ENCODE measurements at places on chromosomes 6 and 20.

GRCh38 chr6:44049163-44049988 lies 77.9 kb downstream of the MRPL14 start:
- DNase-seq, result no peak

DNA sequence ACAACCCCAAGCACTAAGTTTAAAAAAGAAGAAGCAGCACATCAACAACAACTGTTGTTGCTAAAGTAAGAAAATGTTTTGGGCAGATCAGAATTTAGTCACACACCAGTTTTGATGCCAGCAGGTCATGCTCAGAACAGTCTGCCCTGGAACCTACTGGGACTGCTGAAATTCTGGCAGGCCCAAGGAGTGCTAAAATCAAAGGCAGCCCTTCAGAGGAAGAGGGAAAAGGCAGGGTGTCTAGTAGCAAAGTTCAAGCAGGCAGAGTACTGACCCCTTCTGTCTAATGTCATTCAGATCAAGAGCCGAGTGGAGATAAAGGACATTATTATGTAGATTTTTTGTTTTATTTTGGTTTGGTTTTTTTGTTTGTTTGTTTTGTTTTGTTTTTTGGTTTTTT lies 96.6 kb upstream of the LOC128125822 start:
- DNase-seq, result no peak

- DNase-seq, result no peak
Observed at GRCh38 chr6:169891421-169891820, 140.0 kb downstream of the ERMARD start.

- DNase-seq, result no peak
Observed at GRCh38 chr20:32364554-32365208, 6.5 kb downstream of the ASXL1 start.

- no peak for DNase-seq
Observed at GRCh38 chr20:53829255-53829723, 235.7 kb upstream of the ZNF217 start.

DNA sequence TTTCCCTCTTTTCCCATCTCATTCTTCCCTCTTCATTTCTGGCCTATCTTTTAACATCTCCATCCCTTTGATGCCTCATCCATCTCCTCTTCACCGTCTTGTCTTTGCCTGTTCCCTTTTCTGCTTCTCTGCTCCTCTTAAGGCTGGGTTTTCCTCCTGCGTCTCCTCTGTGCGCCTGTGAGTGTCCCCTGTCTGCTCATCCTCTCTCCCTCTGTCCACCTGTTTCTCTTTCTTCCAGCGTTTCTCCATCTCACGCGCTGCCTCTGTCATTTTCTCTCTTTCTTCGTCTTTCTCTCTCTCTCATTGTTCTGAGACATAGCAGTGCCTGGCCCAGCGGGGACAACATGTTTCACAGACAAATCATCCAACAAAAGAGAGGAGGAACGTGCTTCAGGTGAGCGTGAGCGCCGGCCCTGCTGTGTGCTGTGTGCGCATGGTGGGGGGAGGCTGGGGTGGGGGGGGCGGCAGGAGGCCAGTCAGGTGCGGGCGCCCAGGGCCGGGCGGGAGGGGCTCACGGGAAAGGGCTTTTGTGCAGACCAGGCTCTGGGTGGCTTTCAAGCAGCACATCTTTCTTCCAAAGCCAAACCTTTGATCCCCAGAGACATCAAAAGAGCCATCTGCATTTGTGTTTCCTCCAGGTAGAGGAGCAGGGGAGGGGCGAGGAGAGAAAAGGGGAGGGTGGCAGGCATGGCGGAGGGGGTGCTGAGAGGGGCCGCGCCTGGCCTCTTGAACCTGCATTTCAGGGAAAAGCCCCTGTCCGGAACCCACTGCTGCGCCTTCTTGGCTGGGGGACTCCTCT lies 121.3 kb downstream of the VEGFA start:
- no peak for DNase-seq

GRCh38 chr20:29873946-29874345 lies 1383.5 kb upstream of the DEFB115 start:
- DNase-seq, result peak; percentile 54

DNA sequence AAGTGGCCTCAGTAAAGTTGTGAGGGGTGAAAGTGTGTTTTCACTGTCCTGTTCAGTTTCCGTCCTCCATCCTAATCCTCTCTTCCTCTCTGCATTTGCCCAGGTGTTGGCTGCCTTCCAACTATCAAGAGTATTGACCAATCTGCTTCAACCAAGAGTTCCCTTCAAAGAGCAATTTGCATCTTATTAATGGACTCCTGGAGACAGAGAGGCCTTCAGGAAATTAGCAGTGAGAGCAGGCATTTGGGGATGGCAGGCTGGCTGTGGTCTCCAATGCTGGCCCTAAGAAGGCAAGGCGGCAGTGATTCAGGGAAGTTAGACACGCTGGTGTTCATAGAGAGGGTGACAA lies 77.2 kb downstream of the GPR6 start:
- DNase-seq, result no peak

DNA sequence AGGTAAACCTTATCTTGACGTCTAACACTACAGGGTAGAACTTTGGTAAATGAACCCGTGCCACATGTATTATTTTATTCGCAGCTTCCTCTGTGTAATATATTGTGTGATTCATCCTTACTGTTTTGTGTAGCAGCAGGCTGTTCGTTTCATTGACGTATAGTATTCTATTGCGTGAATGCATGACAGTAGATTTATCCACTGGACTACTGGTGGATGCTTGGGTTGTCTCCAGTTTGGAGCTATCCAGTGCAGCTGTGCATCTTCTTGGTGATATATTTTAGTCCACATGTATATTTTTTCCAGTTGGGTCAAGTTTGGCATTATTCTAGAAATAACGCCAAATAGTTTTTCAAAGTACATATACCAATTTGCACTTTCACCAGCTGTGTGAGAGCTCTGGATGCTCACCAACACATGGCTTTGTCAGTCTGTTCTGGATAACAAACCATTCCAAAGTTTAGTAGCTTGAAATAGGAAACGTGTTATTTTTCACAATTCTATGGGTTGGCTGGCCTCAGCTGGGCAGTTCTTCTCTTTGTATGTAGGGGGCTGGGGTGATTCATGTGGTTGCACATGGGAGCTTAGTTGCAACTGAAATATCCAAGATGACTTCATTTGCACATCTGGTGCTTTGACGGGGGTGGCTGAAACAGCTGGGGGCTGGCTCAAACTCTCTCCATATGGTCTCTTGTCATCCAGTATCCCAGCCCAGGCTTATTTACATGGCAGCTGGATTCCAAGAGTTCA lies 9.3 kb downstream of the ECT2L start:
- DNase-seq, result no peak

- DNase-seq, result no peak
Observed at GRCh38 chr20:33551778-33552177, 61.9 kb downstream of the CBFA2T2 start.

- DNase-seq, result no peak
Observed at GRCh38 chr20:48824830-48825565, 2.8 kb downstream of the PREX1 start.

DNA sequence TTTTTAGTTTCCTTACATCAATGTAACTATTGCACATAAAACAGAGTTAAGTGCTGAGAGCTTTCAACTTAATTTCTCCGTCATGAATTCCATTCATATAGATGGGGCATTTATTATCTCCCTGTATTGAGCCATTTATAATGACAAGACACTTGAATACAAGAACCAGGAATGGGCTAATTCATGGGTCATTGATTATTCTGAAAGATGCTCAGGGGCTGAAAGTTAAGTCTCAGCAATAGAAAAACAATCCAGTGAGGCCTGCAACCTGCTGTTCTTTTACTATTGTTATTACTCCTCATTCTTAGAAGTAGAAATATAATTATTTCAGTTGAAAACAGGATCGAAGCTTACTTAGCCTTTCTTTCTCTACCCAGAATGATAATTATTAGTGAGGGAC lies 307.7 kb downstream of the MMUT start:
- no peak for DNase-seq

- DNase-seq, result peak; percentile 84
Observed at GRCh38 chr6:36196113-36196879, at the start of gene BRPF3. BRPF3 (plus strand) TSS chr6:36196744; CDS start chr6:36200323, 3,579 bp downstream.

DNA sequence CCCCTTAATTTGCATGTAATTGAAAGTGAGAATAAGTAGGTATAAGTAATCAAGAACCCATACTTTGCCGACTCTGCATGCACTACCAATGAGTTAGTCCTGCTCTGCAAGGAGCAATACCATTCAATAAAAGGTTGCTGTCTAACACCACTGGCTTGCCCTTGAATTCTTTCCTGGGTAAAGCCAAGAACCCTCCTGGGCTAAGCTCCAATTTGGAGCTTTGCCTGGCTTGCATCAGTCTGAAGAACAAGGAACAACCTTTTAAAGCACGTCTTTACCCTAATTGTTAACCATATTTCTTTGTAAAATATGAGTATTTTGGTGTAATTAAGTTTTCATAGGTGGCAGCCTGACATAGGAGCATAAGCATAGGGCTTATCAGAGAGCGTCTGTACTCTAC lies 367.7 kb downstream of the MEI4 start:
- DNase-seq, result no peak

DNA sequence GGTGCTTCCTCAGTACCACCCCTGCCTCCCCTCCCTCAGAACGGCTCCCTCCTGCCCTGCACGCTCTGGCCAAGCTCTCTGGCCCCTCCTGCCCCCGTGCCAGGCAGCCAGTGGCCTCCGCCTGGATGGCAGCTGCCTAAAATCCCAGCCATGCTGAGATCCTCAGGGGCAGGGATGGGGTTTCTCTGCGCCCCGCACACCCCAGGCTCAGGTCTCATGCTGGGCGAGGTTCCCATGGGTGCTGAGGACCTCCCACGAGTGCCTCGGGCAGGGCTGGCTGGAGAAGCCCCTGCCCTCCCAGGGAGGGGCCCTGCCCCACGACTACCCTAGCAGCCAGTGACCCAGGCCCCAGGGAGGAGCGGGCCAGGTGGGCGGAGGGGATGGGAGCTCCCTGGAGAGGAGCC lies 2.7 kb downstream of the PTK6 start:
- DNase-seq, result no peak

GRCh38 chr20:3258429-3258828 lies 19.4 kb upstream of the SLC4A11 start:
- DNase-seq, result no peak

DNA sequence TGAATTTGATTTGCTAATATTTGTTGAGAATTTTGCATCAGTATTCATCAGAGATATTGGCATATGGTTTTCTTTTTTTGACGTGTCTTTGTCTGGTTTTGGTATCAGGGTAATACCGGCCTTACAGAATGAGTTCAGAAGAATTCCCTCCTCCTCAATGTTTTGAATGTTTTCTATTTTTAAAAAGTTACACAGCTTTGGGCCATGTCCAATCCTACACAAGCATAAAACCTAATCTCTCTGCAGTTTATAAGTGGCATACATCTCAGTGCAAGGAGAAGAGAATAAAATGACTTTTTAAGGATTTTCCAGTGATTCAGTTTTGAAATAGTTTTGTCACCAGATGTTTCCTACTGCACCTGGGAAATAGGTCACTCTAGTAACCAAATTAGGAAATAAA lies 185.5 kb downstream of the COL12A1 start:
- no peak for DNase-seq

DNA sequence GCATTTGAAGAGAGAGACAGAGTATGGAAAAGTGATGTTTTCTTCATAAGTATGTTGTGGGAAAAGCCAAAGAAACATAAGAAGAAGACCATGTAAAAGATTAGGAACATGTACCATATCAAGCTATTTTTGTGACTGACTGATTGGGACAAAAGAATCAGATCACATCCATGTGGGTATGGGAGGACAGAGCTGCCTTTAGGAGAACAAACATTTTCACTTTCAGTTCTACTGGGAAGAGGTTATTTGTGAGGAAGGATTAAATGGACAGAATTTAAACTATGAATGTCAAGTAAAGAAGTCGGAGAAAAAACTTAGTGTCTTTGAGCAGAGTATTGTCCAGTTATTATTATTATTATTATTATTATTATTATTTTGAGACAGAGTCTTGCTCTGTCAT lies 124.4 kb upstream of the HCRTR2 start:
- no peak for DNase-seq

GRCh38 chr6:168584249-168584648 lies 143.3 kb downstream of the SMOC2 start:
- no peak for DNase-seq

- DNase-seq, result no peak
Observed at GRCh38 chr6:93295631-93296030, 123.7 kb downstream of the EPHA7 start.

- no peak for DNase-seq
Observed at GRCh38 chr6:31478186-31478950, 19.6 kb upstream of the MICB start.

DNA sequence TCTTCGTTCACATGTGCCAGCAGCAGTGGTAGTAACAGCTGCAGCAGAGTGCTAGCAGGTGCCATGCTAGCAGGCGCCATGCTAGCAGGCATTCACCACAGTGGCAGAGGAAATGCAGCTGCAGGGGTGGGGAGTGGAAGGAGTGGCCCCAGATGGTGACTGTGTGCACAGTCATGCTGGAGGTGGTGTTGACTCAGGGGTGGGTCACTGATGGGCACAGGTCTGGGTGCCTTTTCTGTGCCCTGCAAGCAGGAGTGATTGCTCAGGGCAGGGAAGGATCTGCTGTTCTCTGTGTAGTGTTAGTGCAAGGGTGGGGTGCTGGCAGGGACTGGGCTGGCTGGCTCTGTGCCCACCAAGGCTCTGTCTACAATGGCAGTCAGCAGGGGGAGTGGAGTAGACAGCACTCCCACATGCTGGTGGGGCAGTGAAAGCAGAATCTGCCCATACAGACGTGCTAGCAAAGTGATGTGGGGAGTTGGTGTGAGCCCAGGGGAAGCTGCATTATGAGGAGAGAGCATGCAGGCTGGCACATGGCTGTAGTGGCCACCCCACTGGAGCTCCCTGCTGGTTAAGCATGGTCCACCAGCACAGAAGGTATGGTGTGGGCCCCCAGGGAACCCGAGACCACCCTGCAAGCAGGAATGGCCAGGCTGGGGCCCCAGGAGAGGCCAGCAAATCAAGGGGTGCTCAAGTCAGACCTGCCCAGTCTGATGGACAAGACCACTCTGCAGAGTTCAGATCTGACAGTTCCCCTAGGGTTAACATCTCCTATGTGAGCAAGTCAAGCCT lies 11.4 kb upstream of the TSPYL4 start:
- DNase-seq, result no peak

DNA sequence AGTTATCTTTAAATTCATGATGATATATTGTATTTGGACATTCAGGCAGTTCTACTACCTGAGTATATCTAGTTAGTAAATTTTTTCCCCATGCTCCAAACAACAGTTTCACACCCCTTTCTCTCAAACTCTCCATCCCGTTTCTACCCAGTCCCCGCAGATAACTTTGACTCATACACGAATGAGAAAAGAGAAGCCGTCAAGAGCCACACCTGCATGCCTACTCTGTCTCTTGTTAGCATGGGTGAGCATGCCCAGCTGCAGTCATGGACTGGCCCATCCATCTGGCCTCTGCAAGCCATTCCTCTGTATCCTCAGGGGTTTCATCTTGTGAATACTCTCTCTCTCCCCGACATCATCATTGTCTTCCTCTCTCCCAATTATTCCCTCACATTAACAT lies 41.5 kb downstream of the MYB start:
- no peak for DNase-seq

- no peak for DNase-seq
Observed at GRCh38 chr6:82720992-82721391, 344.6 kb downstream of the UBE3D start.

DNA sequence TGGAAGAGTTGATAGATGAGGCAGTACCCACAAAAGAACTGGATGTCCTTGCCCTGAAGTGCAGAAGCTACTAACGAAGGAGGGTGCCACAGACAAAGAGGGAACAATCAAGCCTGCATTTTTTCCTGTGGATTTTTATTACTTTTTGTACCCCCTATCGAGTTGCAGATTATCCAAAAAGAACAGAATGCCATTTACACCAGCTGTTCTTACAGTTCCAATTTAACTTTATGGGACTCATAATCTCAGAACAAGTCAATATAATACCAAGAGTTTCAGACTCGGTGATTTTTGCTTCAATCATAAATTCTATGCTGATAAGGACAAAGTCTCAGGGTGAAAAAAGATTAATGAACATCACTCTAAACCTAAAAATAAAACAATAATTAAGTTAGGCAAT lies 4.0 kb upstream of the CNKSR3 start:
- DNase-seq, result no peak
